ENCODE measurements at places on chromosomes 2 and 18.
A peak's percentile ranks its signal among the peaks of the same experiment; 100 is the strongest.

DNA sequence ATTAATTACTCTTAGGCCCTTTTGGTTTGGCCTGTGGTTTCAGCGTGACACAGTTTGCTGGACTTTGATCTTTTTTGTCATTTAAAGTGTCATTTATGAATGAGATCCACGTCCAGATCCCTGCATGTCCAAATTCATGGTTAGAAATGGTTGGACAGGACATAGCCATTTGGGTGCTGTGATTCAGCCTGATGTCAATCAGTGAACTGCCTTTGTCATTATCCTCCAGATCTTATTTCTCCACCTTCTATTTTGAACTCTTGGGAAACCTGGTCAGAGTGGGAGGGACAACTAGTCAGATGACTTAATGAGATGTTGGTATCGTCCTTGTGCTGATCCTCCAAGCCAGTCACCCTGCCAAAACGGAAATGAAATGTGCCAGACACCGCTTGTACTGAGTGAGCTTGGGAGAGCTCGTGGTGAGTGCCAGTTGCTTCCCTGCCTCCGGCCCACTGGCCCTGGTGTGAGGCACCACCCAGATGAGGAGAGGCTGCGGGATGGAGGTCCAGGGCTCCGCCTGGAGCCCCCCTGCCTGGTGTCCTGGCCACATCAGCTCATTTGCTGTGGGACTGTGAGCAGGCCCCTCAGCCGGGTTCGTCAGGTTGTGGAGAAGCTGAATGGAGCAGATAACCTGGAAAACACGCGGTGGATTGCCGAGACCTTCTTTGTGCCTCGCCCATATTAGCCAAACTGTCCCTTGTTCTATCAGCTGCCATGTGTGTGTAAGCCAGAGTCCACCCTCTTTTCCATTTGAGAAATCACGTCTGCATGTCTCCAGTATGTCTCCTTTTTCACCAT, 70.1 kb downstream of the DGKD start:
- DNase-seq, result no peak

DNA sequence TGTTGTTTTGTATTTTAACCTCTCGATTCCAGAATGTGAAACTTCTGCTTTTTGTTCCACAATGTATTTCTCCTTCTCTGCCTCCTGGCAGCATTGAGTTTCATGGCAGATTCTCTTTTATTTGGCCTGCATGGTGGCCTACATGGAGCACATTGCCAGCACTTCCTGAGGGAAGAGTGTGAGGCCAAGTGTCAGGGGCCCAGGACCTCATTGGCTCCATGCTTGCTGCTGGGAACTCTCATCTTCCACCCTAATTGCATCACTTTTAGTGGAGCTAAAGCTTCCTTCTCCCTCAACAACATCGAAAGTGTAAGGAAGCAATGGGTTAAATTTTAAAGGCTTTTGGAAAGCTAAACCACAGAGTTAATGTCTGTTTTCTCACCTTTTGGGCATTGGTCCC, 9.5 kb downstream of the TRIB2 start:
- DNase-seq, result no peak

DNA sequence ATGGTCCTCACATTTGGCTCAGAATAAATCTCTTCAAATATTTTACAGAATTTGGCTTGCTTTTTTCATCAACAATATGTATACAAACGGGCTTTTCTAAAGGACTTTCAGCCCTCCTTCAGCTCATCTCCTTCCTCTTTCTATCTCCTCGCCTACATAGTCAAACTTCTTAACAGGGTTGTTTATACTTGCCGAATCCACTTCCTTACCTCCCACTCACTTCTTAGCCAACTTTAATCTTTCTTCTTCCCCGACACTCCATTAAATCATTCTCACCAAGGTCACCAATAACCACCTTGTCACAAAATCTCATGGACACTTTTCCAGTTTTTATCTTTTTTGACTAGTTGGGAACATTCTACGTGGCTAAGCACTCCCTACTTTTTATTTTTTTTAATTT, 325.2 kb downstream of the PLCL1 start:
- no peak for DNase-seq

DNA sequence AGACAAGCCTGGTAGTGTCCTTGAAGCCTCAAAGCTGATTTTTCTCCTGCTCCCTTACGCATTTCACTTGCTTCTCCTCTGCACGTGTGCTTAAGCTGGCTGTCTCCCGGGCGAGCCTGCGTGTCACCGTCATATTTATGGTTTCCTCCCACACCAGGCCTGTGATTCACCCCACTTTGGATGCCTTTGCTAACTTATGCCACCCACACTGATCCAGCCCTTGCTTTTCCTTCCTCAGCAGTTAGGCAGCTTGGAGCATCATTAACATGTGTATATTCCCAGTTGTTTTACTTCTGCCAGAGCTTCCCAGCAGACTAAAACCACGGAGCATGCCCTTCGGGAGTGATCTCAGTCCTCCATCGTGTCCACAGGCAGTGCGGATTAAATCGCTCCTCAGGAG, 2.2 kb downstream of the ST3GAL5 start:
- DNase-seq, result no peak

- no peak for DNase-seq
Observed at GRCh38 chr2:6398421-6398820, 467.3 kb downstream of the CMPK2 start.

- DNase-seq, result no peak
Observed at GRCh38 chr2:43212931-43213330, 13.5 kb downstream of the ZFP36L2 start.

GRCh38 chr2:138930571-138930970, 150.4 kb upstream of the NXPH2 start:
- DNase-seq, result no peak

GRCh38 chr2:239818086-239818485, 207.1 kb downstream of the NDUFA10 start:
- no peak for DNase-seq

DNA sequence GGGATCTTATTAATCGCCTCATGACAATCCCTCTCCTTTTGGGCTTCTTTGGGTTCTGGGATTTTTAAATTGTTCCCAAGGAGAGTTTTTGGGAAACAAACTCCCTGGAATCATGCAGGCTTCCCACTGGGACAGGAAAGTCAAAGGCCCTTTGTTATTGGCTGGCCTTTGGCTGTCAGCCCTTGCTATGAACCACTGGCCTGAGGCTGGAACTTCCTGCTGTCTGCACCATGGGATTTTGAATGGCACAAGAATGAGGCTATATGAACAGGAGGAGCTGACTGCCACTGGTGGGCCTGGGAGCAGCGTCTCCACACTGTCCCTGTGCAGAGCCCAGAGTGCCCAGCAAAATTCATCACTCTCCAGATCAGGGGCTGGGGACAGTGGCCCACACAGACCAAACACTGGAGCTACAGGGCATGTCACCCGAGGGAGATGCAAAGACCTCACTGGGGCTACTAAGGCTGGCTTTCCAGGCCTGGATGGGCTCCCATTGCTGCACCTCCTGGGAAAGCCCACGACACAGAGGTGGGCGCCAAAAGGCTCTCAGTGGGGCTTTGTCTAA, 35.7 kb downstream of the STEAP3 start:
- DNase-seq, result no peak

GRCh38 chr2:58081000-58081399, 34.4 kb downstream of the VRK2 start:
- no peak for DNase-seq

- DNase-seq, result no peak
Observed at GRCh38 chr2:18178736-18179349, 300.4 kb downstream of the KCNS3 start.

- DNase-seq, result no peak
Observed at GRCh38 chr2:200211643-200212042, 94.8 kb upstream of the SPATS2L start.

- no peak for DNase-seq
Observed at GRCh38 chr18:58886431-58886830, 21.8 kb downstream of the ZNF532 start.

GRCh38 chr2:11520092-11520693, 13.7 kb upstream of the GREB1 start:
- DNase-seq, result no peak

- peak; percentile 34 for DNase-seq
Observed at GRCh38 chr2:20350041-20350712, 467 bp downstream of the PUM2 start.

DNA sequence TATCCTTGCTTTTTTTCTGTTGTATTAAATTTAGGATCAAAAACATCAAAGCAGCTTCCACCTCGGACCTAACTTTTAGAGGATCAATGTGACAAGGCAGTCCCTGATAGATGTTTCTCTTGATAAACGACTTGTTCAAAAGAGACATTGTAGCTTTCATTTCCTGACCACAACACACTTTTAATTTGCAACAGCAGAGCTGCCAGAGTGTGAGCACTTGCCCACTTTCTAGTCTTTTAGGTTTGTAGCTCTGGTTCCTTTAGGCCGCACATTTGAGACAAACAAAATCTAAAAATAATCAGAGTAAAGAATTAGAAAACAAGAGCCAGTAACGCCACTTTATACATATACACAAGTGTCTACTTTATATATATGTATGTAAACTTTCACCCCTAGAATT, 3.1 kb downstream of the FIGN start:
- DNase-seq, result no peak

DNA sequence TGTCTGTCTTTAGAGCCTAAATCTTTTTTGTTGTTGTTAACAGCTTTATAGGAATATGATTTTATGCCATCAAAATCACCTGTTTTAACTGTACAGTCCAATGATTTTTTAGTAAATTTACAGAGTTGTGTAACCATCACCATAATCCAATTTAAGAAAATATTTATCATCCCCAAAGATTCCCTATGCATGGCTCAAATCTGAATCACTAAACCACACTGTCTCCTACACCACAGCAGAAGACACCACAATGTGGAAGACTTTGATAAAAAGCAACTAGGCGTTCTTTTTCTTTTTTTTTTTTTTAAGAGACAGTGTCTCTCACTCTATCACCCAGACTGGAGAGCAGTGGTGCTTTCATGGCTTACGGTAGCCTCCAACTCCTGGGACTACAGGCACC, 99.6 kb downstream of the TXNL1 start:
- DNase-seq, result no peak

DNA sequence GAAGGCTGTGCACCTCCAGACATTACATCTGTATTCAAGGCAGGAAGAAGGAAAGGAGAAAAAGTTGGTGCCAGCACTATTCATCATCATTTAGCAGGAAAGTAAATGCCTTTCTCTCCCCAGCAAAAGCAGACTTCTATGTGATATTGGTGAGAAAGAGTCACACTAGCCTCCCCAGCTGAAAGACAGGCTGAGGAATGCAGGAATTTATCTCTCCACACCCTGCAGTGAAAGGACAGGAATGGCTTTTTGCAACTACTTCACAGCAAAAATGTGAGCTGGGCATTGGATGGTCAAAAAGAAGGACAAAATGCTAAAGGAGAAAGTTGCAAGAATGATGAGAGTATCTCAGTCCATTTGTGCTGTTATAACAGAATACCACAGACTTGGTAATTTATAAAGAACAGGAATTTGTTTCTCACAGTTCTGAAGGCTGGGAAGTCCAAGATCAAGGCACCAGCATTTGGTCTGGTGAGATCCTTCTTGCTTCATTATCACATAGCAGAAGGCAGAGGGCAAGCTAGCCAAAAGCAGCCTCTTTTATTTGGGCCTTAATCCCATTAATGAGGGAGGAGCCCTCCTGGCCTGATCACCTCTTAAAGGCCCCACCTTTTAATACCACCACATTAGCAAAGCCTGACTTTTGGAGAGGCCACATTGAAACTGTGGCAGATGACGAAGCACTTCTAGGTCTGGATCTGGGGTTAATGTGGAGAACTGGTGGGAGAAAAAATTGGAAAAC, 388.1 kb upstream of the SLC14A2 start:
- DNase-seq, result no peak

DNA sequence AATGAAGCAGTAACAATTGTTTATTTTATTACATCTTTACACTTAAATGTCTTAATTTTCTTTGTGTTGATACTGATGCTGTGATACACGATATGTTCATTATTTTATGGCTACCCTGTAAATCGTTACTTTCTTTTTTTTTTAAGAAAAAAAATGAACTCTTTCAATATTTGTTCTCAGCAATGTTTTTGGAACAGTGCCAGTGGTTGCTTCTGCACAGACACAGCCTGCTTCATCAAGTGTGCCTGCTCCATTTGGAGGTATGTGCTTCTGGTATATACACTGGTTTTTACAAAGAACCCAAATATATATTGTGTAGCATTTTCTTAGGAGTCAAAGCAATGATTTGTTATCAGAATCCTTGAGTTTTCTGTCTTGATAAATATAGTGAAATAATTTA, 62.2 kb upstream of the SCYGR2 start:
- DNase-seq, result no peak

- DNase-seq, result no peak
Observed at GRCh38 chr18:63477968-63478367, 1.2 kb downstream of the SERPINB5 start.

GRCh38 chr2:8000870-8001269, 681.0 kb upstream of the ID2 start:
- DNase-seq, result no peak

DNA sequence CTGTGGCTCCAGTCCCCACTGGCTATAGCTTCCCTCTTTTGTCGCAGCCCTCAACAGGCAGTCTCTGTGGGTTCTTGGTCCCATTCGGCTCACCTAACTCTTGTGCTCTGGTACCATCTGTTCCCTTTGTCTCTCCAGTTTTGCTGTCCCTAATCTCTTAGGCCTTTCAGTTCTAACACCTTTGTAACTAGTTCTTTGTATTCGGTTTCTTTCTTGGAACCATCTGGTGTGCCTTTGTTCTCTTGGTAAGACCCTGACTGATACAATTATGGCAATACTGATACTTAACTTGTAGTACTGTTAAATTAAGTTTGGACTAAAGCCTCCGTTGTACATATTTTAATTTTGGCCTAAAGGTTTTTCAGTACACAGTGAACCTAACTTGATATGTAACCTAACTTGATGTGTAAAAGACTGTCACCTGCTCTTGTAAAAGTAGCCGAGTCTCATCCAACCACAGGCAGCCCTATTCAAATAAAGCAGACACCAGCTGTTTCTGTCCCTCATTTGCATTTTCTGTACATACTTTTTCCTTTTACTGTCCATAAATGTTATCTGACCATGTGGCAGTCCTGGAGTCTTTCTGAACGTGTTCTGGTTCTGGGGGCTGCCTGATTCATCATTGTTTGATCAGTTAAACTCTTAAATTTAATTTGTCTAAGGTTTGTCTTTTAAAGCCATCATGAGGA, 4.8 kb upstream of the MRPL44 start:
- DNase-seq, result no peak

GRCh38 chr2:37767959-37768925, 96.8 kb upstream of the CDC42EP3 start:
- DNase-seq, result no peak

- DNase-seq, result no peak
Observed at GRCh38 chr18:50372743-50373142, 2.1 kb upstream of the SKA1 start.

Data from T-helper 17 cell (primary cell).